Central memory CD4-positive, alpha-beta T cell (primary cell): ENCODE measurements at places on chromosomes 5 and 9.

GRCh38 chr9:22529426-22530199, 83.0 kb downstream of the DMRTA1 start:
- DNase-seq: no peak

DNA sequence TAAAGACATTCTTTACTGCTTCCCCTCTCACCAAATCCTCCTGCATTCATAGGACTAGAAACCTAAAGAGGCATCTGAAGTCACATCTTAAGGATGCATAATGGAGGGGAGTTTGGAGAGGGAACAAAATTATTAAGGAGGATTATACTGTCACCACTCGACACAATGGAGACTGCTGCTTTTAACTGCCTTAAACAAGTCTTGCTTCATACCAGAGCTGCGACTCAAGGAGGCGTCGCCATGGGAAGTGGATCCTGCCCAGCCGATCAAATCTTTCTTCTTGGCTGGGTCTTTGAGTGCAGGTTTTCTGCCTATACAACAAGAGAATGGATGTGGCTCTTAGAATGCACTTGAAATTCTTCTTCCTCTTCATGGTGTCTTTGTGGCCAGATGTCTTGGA, 66.7 kb upstream of the FOXE1 start:
- DNase-seq: no peak

GRCh38 chr9:6920041-6920440, 162.3 kb downstream of the KDM4C start:
- DNase-seq: no peak

- no peak for DNase-seq
These were observed 59.7 kb downstream of the ELL2 start for GRCh38 chr5:95901676-95902627.

- no peak for DNase-seq
These were observed 74.4 kb downstream of the ATG10 start for GRCh38 chr5:82046276-82046647.

DNA sequence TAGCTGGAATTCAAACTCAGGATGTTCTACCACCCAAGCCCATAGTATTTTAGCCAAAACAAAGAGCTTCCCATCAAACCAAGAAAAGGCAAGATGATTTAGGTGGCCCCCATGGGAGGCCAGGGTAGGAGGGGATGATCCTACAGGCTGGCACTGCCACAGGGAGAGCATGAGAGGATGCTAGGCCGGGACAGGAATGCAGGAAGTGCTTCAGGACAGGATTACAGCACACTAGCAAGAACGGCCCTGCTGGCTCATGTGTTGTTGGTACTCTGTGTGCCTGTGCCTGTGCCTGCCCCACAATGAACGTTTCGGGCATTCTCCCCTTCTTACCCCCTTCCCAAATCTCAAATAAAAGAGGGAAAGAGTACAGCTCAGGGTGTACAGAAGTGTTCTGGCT, 110.7 kb upstream of the TRIM32 start:
- DNase-seq: no peak

DNA sequence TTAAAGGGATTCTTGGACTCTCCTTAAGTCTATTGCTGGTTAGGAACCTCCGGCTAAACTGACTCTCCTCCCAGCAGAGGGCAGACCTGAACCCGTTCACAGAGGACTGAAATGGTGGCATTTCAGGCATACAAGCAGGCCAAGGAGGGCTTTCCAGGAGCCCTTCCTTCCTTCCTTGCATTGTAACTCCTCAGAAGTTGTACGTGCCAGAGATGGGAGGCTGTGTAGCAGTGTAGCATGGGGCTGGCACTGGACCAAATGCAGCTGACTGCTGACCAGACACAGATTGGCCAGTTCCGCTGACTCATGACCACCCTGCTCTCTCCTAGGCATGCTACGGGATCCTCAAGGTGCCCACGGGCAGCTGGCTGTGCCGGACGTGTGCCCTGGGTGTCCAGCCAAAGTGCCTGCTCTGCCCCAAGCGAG, 36.4 kb downstream of the JADE2 start:
- no peak for DNase-seq

- no peak for DNase-seq
These were observed 36.9 kb downstream of the ACTBL2 start for GRCh38 chr5:57445705-57446037.

- no peak for DNase-seq
These were observed 38.3 kb downstream of the PTGES start for GRCh38 chr9:129714511-129715061.
